Activated T-helper 1 cell treated with Interleukin-2 at 50 U/mL for 16 hours (primary cell): ENCODE measurements at places on chromosomes 5 and 9.

DNA sequence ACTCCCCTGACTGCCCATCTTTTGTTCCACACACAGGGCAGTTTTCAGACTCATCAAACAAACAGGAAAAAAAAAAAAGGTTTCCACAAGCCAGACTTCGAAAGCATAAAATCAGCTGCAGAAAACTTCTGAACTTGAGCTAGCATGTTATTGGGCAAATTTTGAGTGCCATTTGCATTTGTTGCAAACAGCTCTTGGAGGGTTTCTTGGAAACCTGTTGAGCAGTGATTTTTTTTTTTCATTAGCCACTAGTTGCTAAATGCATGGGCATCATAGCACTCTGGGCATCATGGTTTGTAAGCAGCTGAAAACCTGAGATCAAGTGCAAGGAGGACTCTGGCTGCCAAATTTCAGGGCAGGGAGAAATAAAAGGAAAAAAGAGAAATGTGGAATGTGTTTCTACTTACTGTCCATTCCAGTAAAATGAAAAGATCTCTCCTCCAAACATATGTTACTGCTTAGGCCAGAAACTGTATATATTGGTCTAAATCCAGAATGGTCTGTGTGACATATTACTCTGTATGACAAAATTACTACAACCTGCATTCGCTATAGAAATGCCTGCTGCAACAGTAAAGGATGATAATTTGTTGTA, 85.2 kb upstream of the SMIM23 start:
- no peak for DNase-seq

DNA sequence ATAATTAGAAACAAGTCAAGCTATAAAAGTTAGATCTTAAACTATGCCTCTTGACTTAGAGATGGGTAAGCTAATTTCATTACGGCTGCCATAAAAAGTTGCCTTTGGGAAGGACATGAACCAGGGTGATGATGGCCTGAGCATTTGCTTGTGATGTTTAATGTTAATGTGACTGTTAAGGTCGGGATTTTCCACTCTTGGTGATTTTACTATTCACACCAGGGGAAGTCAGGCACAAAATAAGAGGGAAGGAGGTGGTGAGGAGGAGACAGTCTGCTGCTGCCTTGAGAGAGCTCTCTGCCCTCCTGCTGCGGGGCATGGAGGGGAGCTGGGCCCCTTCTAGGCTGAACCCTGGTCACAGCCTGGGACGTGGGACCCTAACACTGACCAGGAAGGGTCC, 34.4 kb downstream of the AHRR start:
- DNase-seq = no peak

DNA sequence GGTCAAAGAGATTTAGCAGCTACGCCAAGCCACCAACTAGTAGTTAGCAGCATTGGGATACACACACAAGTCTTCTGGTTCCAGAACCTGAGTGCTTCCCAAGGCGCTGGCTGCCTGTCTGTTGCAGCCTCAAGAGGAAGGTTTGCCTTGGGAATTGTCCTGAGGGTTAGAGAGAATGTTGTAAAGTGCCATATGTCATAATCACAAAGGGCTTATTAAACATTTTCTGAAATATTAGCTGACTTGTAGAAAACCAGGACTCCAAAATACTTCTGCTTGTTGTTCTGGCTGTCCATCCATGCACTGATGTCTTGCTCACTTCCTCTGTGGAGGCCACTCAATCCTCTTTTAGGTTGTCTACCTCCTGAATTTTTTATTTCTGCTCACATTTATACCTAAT, 46.3 kb downstream of the SLC36A1 start:
- DNase-seq = no peak

DNA sequence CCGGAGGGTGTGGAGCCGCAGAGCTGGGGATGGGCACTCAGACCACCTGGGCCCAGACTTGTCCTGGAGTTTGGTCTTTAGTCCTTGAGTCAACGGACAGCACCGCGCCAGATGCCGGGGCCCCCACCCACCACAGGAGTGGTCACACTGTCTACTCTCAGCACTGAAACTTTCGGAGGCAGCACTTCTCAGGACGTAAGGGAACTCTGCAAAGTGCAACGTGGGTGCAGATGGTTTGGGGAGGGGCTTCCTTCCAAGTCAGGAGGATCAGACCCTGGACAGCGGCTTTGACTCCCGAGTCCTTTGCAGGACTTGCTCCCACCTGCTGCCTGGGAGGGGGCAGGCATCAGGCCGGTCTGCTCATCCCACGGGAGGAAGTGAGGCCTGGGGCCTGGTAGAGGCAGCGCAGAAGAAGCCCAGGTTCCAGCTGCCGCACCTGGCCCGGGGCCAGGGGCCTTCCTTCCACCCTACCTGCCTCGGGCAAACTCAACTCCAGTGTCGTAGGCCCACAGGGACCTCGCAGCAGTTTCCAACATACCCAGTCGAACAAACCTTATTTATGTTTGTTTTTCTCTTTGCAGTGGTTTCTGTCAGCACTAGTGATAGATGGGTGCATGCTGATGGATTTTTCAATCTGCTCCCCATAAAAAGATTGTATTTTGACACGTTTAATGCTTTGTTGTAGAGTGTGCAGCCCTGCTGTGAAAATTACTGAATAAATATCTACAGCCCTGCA, 149.8 kb upstream of the PPP1R26 start:
- no peak for DNase-seq

- no peak for DNase-seq
These were observed 9.0 kb downstream of the RGS14 start for GRCh38 chr5:177366528-177367322.

DNA sequence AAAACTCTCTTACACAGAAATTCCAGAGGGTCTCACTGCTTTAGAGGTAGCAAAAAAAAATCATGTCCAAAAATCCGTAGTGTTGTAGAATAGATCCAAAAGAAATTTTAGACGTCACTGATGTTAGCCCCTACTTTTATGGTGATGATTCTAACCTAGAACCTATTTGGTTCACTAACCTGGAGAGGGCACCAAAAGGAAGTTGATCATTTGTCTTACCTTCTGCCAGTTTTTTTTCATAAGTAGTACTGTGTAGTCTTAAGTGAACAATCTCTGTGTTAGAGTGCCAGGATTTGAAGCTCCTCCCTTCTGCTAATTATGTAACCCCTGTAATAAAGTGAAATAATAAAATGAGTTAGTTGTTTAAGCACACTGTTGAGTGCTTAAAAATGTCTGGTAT, 215.2 kb downstream of the SMARCA2 start:
- no peak for DNase-seq

DNA sequence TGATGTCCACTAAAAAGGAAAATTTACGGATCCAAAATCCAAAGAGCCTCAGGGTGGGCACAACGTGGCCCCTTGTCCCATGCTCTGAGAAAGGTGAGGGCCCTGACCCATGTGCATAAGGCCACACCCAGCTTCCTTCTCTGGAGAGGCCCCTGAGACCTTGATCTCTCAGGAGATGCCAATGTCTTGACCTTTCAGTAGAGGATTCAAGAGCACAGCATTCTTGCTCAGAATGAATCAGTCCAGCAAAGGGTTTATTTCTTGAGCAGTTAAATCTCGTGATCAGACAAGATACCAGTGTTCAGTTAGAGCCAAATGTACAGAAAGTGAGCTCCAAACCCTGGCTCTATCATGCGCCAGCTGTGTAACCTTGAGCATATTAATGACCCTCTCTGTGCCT, 115.9 kb upstream of the DAPK1 start:
- DNase-seq = no peak

DNA sequence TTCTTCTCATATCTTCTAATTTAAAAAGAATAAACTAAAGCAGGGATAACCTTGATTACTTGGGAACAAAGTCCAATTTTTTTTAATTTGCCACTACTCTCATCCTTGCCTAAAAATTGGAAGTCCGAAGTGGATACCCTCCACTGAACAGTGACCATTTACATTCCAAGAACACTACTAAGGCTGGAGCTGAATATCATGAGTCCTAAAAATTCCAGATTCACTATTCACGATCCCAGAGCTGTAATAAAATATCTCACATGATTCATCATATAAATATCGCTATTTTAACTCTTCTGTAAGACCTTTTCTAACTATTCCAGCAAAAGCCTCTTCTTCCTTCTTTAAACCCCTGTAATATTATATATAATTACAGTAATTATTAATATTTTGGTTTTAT, 57.4 kb downstream of the ATPSCKMT start:
- DNase-seq = no peak

GRCh38 chr5:127951791-127952190, 131.8 kb upstream of the SLC12A2 start:
- no peak for DNase-seq

- DNase-seq = no peak
These were observed 146.3 kb downstream of the SNCAIP start for GRCh38 chr5:122458278-122458872.

DNA sequence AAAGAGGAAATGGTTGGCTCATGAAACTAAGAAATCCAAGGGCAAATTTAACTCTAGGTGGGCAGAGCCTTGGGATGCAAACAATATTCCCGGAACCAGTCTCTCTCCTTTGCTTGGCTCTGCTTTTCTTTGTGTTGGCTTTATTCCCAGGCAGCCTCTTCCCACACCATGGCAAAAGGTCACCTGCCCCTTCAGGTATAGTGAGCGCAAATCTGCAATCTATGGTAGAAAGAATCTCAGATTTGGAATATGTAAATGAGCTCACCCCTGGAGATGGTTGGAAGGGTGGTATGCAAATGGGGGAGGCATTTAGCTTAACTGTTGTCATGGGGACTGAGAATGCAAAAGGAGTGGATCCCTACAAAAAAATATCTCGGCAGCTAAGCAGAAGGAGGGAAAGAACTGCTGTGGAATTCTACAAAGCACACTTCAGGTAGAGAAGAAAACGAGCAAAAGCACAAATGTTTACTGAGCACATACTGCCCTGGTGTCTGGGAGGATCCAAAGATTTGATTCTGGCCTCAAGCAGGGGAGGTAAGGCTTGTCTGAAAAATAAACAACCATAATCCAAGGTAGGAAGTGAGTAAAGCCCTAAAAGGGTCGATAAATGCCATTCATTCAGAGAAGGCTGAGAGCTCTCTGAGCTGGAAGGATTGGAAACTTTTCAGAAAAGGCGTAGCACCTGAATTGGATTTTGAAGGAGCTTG, 139.7 kb downstream of the TLE1 start:
- no peak for DNase-seq

DNA sequence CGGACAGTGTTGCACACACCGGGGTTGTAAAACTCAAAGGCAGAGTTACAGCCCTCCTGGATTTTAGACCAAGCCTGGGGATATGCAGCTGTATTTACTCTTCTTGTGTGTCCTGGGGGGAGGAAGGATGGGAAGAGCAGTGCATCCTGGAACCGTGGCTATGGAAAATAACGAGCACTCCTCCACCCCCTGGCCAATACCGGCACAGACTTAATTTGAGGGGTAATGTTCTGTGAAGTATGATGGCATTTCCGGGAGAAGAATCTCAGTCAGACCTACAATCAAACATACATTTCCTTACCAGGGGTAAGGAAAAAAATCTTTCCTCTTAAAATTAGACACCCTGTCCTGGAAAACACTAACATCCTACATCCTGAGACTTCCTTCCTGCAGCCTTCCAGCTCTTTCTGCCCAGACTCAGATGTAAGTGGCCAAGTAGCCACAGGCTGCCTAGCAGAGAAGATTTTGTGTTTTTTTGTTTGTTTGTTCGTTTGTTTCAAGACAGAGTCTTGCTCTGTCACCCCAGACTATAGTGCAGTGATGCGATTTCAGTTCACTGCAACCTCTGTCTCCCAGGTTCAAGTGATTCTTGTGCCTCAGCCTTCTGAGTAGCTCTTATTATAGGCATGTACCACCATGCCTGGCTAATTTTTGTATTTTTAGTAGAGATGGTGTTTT, 11.0 kb upstream of the ERMP1 start:
- no peak for DNase-seq

DNA sequence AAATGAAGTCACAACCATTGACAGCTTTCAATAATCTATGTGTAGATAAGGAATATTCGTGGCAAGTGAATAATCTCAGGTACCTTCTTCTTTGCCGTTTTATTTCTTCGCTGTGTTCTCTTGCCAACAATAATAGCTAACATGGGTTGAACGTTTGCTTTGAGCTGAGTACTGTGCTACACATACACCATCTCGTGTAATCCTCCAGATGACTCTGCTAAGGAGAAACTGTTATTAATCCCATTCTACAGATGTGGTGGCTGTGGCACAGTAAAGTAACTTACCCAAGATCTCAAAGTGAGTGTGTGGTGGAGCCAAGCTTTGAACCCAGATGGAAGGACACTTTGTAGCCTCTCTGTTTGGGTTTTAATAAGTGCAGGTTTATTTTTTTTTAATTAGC, 179.7 kb downstream of the C9orf152 start:
- no peak for DNase-seq

- DNase-seq = no peak
These were observed 180.4 kb upstream of the DAB2 start for GRCh38 chr5:39605145-39605544.

DNA sequence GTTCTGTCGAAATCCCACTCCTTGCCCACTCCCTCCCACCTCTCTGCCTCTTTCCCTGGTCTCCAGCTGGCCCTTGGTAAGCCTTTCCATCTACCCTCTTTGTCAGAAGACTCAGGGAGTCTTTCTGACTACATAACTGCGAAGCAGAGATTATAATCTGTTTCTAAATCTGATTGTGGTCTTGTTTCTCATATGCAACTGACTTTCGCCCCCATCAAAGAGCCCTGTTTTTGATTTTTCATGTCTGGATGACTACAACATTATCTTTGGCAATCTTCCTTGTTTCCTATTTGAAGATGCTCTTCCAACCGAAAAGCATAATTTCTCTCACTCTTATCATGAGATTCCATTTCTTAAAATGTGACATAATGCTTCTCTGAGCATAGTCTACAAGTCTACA, 218.2 kb upstream of the ADAMTSL1 start:
- DNase-seq = no peak

GRCh38 chr5:66931651-66932050, 264.9 kb downstream of the CD180 start:
- DNase-seq = no peak

DNA sequence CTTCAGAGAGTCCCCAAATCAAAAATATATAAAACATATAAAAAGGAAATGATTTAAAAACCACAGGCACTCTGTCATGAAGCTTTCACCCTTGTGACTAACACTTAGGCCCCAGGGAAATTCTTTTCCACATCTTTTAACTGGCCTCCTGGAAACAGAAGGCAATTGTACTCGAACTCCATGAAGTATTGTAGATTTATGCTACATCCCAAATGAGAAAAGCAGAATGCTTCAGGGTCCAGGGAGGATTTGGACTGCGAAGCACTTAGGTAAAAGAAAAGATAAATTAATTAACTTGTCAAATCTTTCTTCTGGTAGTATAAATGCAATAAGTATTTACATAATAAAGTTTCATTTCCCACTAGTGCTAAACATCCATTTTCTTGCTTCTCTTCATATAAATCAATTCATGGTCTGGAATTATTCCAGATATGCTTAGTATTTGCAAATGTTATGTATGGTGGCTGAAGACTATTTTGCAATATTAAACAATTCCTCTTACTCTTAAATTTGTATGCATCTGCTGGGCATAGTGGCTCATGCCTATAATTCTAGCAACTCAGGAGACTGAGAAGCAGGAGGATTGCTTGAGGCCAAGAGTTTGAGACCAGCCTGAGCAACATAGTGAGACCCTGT, 64.9 kb upstream of the ELL2 start:
- no peak for DNase-seq

DNA sequence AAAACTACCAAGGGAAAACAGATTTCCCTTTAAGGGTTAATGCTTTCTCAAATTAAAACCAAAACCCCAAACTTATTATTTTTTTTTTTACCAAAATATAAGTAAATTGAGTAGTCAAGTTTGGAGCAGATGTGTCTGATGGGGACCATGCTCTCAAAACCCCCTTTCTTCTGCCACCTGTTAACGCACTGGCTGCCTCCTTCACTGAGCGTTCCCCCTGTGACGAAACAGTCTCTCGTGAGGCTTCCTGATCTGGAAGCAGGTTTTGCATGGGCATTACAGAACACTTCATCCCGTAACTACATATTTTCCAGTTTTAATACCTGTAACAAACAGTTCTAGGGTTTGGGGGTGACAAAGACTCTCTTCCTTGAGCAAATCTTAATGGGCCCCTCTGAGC, 59.4 kb downstream of the ANKH start:
- DNase-seq = no peak
